Endothelial cell (in vitro differentiated cells): ENCODE measurements at places on chromosomes 5 and 9. TPM values are rescaled to one million over a fixed set of nuclear protein-coding genes. Genes with fewer than 3 reads are reported as not detected.

- DNase-seq, result peak; percentile 48
Observed at GRCh38 chr9:134396825-134397224, 70.6 kb downstream of the RXRA start.

- no peak for DNase-seq
Observed at GRCh38 chr5:75023368-75024159, 28.8 kb downstream of the GCNT4 start.

Gene TRUB2
- total RNA-seq, result 25.8 TPM

- DNase-seq, result no peak
Observed at GRCh38 chr9:38371495-38371894, 21.0 kb upstream of the ALDH1B1 start.

GRCh38 chr5:111255169-111255568 lies 31.0 kb downstream of the CAMK4 start:
- DNase-seq, result no peak

Gene DBN1
- 315 TPM for total RNA-seq

DNA sequence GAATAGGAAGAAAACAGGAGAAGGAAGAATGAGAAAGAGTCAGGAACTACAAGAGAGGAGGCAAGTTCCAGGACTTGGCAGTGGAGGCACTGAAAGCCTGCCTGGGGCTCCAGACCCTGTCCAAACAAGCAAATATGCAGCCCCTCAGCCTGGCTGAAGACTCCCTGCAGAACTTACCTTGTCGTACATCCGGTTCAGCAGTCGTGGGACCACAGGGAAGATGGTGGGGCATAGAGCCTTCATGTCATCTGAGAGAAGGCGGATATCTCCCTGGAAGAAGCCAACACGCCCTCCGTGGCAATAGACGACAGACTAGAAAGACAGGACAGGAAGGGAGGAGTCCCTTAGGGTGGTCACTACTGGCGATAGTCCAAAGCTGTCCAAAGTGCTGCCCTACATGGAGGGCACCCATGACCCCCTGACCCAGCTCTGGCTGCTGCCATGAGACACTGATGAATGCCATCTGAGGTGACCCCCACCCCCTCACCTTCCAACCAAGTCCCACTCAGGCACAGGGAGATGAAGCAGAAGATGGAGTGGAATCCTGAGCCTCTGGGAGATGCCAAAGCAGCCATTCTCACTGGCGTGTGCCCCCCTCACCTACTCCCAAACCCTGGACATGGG lies 27.7 kb upstream of the MEIKIN start:
- DNase-seq, result no peak

Gene TLX3
- 0.23 TPM for total RNA-seq

- no peak for DNase-seq
Observed at GRCh38 chr9:91858213-91859030, 91.6 kb downstream of the ROR2 start.
